ENCODE measurements at places on chromosomes 7 and 10. TPM values are rescaled to one million over a fixed set of nuclear protein-coding genes. Genes with fewer than 3 reads are reported as not detected.

- peaks cover 5% of the 10 kb centered on the region for H3K4me1 ChIP-seq
- no peak overlapping the region for H3K27ac ChIP-seq
- no peak overlapping the region for H3K4me3 ChIP-seq
- H3K27me3 ChIP-seq: no peaks in the 10 kb centered on the region
- DNase-seq: no peak
These were observed 36.9 kb downstream of the BAG3 start for GRCh38 chr10:119688033-119688508.

Gene ZNF503
- 3.6 TPM for total RNA-seq

GRCh38 chr7:87310790-87311419 lies 34.6 kb upstream of the CROT start:
- H3K27ac ChIP-seq: no peak overlapping the region
- no peak for DNase-seq
- H3K27me3 ChIP-seq: no peaks in the 10 kb centered on the region
- no peak overlapping the region for H3K4me3 ChIP-seq
- H3K4me1 ChIP-seq: no peaks in the 10 kb centered on the region
- H3K36me3 ChIP-seq: no peaks in the 10 kb centered on the region

Gene ITGA8
- total RNA-seq: 8.4 TPM

- H3K4me1 ChIP-seq: peaks cover 3% of the 10 kb centered on the region
- no peak overlapping the region for H3K4me3 ChIP-seq
- peaks cover 46% of the 10 kb centered on the region for H3K36me3 ChIP-seq
- DNase-seq: no peak
- H3K27ac ChIP-seq: no peak overlapping the region
These were observed 66.0 kb downstream of the CLEC2L start for GRCh38 chr7:139589474-139589873.

GRCh38 chr7:150356265-150356897 lies 12.2 kb upstream of the REPIN1 start:
- peak; percentile 54 for DNase-seq
- peaks cover 9% of the 10 kb centered on the region for H3K4me1 ChIP-seq
- H3K27me3 ChIP-seq: no peaks in the 10 kb centered on the region
- H3K4me3 ChIP-seq: no peak overlapping the region
- no peaks in the 10 kb centered on the region for H3K36me3 ChIP-seq
- H3K27ac ChIP-seq: no peak overlapping the region

DNA sequence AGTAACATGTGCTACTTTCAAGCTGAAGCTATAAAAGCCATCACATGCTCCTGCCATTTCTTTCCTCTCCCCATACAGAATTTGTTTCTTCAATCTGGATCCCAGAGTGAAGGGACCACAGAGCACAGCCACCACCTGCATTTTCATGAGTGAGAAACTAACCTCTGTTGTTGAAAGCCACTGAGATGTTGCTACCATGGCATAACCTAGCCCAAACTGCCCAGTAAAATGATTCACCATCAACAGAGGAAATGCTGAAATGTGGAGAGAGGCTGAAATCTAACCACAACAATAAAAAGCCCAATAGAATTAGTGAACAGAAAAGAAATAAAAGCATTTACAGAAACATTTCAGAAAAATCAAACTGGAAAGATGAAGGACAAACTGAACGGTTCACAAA lies 125.2 kb downstream of the AMPH start:
- no peak overlapping the region for H3K27ac ChIP-seq
- no peaks in the 10 kb centered on the region for H3K4me1 ChIP-seq
- no peaks in the 10 kb centered on the region for H3K27me3 ChIP-seq
- no peak for DNase-seq

GRCh38 chr7:133382775-133383559 lies 130.1 kb downstream of the EXOC4 start:
- peak; percentile 55 for DNase-seq
- H3K4me3 ChIP-seq: no peak overlapping the region
- H3K36me3 ChIP-seq: no peaks in the 10 kb centered on the region
- no peak overlapping the region for H3K27ac ChIP-seq

Gene C7orf57
- total RNA-seq: 0.09 TPM

Gene MLLT10
- 26.9 TPM for total RNA-seq

DNA sequence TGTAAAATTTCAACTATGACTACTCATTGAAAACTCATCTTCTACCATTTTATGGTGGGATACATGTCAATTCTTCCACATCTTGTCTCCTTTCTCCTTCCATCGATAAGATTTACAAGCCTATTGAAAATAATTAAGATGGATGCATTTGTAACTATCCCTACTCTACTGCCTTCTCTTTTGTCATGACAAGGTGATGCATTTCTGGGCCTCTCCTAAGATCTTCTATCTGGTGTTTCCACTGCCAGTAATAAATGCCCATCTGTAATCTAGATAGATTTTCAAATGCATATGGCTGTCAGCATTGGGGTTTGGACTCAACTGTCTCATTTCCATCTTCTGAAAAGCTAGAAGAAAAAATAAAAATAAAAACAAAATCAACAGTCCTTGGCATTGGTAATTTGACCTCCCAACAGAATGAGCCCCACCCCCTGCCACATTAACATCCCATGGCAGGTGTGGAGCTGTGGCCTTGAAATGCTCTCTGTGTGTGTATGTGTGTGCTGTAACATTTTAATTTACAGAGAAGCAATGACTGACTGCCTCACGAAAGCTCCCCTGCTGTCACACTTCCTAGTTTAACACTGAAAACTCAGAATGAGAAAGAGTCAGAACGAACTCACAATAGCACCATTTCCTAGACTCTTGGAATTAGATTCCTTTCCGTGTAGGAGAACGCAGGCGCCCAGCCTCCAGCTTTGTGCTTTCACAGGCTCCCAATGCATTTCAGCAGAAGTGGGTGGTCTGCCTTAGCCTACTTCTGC lies 74.2 kb downstream of the RHOBTB1 start:
- no peaks in the 10 kb centered on the region for H3K27me3 ChIP-seq
- DNase-seq: no peak
- H3K36me3 ChIP-seq: peaks cover 30% of the 10 kb centered on the region
- H3K27ac ChIP-seq: peak overlapping the region; percentile 70
- H3K4me1 ChIP-seq: peaks cover 18% of the 10 kb centered on the region
- H3K4me3 ChIP-seq: no peak overlapping the region

- H3K4me3 ChIP-seq: no peak overlapping the region
- H3K27ac ChIP-seq: no peak overlapping the region
- no peaks in the 10 kb centered on the region for H3K27me3 ChIP-seq
- H3K36me3 ChIP-seq: peaks cover 4% of the 10 kb centered on the region
These were observed 47.5 kb downstream of the INSYN2A start for GRCh38 chr10:127148933-127149220.

DNA sequence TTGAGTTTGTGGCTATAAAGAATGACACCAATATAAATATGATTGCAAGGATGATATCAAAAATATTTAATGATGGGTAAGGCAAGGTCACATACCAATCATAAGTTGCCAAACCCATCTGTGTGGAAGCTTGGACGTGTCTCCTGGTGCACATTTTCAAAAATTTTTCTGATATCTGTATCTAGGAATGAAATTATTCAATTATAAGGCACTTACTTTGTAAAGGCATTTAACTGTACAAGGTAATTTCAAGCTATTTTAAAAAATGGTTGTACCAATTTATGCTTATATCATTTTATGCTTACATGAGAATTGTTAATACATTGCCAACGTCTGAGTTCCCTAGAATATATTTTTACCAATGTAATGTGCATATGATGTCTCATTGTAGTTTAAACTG lies 306.4 kb upstream of the CACNA2D1 start:
- H3K27ac ChIP-seq: no peak overlapping the region
- H3K27me3 ChIP-seq: no peaks in the 10 kb centered on the region
- H3K4me3 ChIP-seq: no peak overlapping the region
- no peaks in the 10 kb centered on the region for H3K4me1 ChIP-seq
- no peak for DNase-seq
- no peaks in the 10 kb centered on the region for H3K36me3 ChIP-seq

All from muscle of leg (tissue), 16 donors.